SW480 (cell line): ENCODE measurements at places on chromosomes 16 and 17.

GRCh38 chr17:12406623-12407215, 259.0 kb upstream of the MYOCD start:
- DNase-seq, result no peak

GRCh38 chr17:49926886-49927285, 42.1 kb upstream of the DLX4 start:
- DNase-seq, result no peak

GRCh38 chr17:46800573-46800972, 17.9 kb downstream of the WNT3 start:
- DNase-seq, result no peak

GRCh38 chr16:57892041-57892440, 78.9 kb downstream of the CNGB1 start:
- DNase-seq, result peak; percentile 28

GRCh38 chr17:321386-321941, 31.1 kb downstream of the RPH3AL start:
- DNase-seq, result no peak

GRCh38 chr16:50261160-50261706, 5.1 kb upstream of the ADCY7 start:
- no peak for DNase-seq

- peak; percentile 47 for DNase-seq
Measured at GRCh38 chr17:69857412-69857835, 217.6 kb upstream of the KCNJ16 start.

DNA sequence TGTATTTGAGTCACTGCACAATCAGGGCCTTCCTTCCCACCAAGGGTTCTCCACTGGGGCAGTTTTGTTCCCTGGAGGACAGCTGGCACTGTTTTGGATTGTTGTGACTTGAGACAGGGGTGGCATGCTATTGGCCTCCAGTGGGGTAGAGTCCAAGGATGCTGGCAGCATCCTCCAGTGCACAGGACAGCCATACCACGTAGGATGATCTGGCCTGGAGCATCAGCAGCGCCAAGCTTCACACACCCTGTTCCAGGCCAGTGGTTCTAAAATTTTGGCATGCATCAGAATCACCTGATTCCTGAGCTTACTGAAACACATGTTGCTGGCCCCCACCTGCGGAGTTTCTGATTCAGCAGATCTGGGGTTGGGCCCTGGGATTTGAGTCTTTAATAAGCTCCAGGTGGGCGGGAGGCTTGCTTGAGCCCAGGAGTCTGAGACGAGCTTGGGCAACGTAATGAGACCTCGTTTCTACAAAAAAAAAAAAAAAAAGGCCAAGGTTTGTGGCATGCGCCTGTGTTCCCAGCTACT, 83.2 kb downstream of the MGAT5B start:
- DNase-seq, result no peak

GRCh38 chr17:384622-385177, 32.1 kb upstream of the RPH3AL start:
- no peak for DNase-seq

DNA sequence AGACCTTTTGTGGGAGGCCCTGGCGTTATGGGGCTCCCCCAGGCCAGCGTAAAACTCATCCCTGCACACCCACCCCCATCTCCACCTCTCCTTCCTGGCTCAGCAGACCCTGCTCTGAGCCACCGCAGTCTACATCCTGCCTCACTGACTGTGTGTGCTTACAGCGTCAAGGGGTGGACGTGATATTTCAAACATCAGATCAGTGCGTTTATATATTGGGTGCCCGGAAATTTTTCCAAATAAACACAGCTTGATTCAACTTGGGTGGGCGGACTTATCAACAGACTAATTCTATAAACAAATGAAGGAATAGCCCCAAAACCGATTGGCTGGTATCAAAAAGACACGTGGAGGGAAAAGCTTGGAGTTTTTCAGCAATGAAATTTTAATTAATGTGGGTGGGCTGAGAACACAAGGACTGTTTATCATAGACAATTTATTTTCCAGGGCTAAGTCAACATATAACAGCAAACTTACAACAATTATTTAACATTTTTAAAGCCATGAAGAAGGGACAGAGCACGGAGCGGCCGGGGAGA, at the start of gene FOXL1:
FOXL1 (plus strand) TSS at position 489 of the 539 bp plus-strand sequence. CDS start 175 bp downstream, outside the sequence.
- no peak for DNase-seq
